ENCODE measurements at places on chromosomes 2 and 18.
A peak's percentile ranks its signal among the peaks of the same experiment; 100 is the strongest.

- no peak for DNase-seq
These were observed 67.3 kb downstream of the SPTBN1 start for GRCh38 chr2:54523324-54523959.

DNA sequence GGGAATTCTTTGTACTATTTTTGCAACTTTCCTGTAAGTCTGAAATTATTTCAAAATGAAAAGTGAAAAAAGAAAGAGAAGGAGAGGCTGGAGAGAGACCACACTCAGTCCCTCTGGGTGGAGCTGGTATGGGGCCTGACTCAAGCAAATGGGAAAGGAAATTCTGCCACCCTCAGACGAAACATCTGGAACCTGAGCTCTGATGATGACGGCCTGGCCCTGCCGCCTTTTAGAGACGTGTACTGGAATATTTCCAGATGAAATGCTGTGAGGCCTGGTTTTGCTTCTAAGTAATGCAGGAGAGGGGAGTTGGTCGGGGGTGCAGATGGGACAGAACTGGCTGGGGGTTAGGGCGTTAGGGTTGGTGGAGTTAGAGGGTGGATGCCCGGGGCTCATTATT, 57.4 kb upstream of the GLI2 start:
- no peak for DNase-seq

DNA sequence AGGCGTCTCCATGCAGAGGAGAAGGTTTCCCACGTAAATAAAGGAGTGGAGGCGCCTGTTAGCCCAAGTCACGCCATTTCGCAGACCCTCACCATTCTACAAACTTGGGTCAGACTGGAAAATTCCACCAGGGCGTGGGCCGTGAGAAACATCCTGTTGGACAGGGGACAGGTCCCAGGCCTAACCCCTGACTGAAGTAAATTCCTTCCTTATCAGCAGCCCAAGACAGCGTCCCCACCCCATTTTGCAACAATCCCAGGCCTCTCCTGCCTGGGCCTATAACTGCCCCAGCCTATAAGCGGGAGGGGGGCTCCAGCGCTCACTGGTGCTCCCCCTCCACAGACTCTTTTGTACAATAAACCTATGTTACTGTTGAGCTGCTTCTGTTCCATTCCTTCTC, 57.3 kb upstream of the CBLN2 start:
- DNase-seq = no peak

DNA sequence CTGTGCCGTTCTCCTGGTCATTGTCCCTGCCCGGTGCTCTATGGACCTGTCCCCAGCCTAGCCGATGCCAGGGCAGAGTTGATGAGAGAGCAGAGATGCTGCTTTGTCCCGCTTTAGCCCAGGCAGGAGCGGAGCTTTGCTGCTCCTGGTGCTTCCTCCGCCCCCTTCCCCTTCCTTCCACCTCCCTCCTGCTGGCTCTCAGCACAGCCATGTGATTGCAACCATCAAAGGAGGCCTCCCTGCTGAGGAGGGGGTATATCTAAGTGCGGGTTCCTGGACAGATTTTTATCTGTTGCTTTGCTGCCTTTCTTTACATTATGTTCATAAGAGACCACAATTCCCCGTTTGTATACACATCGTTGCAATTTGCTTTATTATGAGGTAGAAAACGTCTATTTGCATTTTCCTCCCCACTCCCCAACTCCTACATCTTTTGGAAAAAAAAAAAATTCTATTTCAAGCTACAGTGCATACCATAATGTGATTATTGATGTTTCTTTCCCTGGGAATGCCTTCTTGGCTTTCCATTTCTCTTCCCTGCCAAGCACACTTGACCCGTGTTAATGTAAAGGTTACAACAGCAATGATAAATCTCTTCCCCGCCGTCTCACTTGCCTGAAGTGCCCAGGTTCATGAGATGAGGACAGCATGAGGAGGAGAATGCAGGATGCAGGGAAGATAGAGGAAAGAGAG, 25.4 kb downstream of the ALPK2 start:
- DNase-seq = no peak

DNA sequence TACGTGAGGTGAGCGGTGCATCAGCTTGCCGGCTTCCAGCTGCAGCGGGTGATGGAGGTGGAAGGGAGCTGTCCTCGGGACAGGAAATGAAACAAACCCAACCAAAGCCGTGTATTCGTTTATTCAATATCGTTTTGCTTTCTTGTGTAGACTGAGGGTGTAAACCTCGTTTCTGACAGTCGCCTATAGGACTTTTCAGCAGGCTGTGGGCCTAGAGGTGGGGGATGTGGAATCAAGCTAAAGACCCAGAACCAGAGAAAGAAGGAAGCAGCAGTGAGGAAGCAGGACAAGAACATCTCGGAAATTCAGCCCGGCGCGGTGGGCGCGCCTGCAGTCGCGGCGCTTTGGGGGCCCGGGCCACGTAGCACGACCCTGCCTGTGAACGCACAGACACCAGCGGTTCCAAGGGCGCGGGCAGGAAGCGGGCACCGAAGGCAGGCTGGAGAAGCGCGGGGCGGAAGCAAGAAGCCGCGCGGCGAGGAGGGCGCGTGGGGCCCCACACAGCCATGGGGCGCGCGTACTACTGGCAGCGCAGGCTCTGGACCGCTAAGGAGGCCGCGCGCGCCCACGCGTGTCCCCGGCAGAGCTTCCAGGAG, 755 bp upstream of the ATP9B start:
- peak; percentile 10 for DNase-seq

DNA sequence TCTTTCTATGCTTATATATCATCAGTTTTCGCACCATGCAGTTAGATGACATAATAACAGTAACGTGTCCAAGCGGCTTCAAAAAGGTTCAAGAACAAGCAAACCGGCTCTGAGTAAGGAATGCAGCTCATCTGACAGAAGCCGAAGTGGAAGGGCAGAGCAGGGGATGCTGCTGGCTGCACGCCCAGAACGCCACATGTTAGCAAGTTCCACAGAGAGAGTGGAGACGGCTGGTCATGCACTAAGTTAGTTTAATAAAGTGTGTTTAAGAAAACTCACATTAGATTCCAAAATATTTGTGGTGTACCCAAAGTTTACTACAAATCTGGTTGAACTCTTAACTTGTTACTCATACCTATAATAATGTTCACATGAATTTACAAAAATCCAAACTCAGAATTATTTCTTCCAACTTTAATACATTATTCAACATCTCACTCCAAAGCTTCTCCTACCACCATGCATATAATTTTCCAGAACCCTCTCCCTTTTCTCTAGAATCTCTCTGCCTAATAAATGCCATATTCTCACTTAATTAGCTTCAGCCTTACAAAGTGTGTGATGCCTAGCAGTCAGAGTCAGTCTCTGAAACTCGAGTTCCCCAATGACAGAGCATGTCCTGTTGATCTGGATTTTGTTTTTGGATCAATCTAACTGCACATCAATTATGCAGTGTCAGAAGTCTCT, 170.0 kb downstream of the DNAH7 start:
- DNase-seq = no peak

DNA sequence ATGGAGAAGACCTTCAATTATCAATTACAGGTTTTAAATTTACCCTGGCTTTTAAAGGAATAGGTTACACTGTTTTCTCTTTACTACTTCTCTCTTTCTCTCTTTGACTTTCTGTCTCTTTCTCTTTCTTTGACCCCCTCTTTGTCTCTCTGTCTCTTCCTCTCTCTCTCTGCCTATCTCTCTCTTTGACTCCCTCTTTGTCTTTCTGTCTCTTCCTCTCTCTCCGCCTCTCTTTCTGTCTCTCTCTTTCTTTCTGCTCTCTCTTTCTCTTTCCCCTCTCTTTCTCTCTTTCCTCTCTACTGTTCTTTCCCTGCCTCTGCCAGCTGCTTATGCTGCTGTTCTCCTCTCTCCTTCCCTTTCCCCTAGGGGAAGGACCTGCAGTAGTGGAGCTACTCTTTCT, 175.7 kb downstream of the MTCL1 start:
- DNase-seq = no peak

- no peak for DNase-seq
These were observed 513.8 kb downstream of the ZEB2 start for GRCh38 chr2:144006139-144006538.

- DNase-seq = no peak
These were observed 45.8 kb upstream of the ID2 start for GRCh38 chr2:8636041-8636491.

DNA sequence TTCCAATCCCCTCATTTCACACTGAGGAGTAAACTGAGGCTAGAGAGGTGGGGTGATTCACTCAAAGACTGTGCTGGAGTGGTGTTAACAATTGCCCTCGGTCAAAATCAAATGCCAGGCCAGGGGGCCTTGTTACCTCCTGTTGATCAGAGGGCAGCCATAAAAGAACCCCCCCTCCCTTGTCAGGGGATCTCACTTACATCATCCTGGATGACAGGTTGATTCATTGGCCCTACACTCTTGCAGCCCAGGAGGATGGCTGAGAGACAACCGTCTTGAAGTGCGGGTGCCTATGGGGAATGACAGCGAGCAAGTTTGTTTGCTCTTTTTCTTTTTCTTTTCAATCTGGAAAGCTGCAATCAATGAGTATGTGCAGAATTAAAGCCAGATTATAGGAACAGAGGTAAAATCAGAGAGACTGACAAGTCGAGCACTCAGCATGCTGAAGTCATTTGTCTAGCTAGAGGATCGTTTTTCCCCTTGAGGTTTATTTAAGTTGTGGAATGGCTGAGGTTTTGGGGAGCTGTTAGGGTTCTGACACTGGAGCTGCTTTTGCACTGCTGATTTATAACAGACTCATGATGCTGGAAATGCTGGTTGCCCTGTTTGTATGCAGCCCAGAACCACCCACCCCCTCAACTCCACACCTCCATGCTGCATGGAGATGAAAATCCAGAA, 26.4 kb upstream of the NRP2 start:
- DNase-seq = no peak

GRCh38 chr2:43302961-43303494, 76.6 kb upstream of the ZFP36L2 start:
- DNase-seq = no peak

- DNase-seq = no peak
These were observed 22.0 kb upstream of the STPG4 start for GRCh38 chr2:47177043-47177565.

DNA sequence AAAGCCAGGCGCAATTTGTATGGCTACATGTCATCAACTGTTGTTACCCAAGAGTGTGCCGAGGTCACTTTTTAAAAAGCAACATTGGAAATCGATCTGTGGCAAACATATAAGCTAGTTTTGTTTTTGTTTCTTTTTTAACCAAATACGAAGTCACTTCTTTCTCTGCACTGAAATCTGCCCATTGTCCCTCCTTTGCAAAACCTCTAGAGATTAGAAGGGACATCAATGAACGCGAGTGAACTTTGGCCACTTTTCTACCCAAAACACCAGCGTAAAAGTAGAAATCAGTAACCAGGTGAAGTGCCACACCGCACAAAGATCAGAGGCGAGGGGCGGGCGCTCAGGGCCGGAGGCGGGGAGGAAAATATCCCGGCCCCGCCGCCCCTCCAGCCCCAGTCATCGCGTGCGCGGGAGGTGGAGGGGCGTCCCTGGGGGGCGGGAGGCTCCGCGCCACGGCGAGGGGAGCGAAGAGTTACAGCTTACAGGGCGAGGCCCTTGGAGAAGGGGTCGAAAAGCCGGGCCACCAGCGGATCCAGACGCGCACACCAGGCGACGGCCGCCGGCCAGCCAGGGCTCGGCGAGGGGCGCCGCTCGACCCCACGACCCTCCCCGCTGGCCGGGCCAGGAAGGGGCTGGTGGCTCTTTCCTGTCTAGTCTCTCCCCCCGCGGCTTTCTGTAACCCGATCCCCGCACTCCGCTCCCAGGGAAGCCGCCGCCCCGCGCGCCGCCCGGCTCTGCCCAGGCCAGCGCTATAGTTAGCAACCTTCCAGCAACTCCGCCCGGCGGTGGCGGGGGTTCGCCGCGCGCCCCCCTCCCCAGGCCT, 993 bp downstream of the RBMS1 start:
- DNase-seq = peak; percentile 49

DNA sequence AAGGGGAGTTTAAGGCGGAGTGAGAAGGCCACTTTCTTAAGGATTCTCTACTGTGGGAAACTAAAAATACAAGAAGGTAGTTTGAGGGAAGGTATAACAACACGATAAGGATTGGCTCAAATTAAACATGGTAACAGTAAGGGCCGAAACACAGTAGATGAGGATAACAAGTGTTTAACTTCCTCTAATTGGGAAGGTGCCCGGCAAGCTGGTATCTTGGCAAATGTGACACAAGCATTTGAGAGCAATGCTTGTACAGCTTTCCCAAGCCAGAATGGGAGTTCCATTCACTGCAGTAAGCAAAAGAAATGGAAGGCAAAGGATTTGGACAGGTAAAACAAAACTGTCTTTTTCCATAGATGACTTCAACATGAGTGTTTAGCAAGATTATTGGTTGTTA, 19.8 kb downstream of the USP40 start:
- no peak for DNase-seq

DNA sequence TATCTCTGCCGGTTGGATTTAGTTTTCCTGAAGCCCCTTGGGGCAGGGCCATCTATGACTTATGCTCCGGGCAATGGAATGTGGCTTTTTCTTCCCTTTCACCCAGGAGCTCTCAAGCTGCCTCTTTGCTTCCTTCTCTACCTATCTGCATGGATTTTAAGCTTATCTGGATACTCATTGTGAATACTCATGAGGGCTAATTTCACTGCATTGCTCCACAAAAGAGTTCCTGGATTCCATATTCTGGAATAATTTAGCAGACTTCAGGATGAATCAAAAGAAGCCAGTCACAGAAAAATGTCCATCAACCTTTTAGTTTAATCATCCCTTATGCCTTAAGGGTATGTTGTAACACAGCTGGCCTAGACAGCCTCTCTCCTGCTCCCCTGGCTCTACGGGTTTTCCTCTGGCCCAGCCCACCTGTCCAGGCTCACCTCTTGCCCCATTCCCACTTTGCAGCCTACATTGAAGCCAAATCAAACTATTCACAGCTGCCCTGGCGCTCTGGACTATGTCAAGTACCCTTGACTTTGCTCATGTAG, 122.8 kb upstream of the RMDN2 start:
- no peak for DNase-seq

DNA sequence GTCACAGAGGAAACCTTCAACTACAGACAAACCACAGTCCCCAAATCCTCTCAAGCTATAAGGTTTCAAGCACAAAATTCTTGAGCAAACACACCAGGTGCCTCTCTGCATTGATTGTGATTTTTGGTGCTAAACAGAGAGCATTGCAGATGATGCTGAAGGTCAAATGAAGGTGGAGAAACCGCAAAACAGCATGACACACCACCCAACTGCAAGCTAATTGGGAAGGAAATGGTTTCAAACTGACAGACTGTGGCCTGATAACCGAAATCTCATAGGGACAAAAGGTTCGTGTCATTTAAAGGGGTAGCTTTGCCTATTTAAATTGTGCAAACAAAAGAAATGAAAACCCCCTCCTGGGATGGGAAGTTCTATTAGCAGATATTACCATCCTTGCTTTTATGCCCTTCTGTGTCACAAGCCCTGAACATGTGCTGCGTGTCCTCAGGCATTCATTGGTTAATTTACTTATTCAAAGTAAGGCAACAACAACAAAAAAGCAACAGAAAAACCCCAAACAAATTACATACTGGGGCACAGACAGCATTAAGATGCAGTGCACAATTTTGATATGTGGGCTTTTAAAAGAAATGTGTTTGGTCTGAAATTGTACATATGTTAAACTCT, 154.9 kb downstream of the AQP4 start:
- DNase-seq = no peak

- no peak for DNase-seq
These were observed 12.8 kb upstream of the MAP3K20 start for GRCh38 chr2:173062801-173063200.
